Activated CD8-positive, alpha-beta memory T cell treated with anti-CD3 and anti-CD28 coated beads for 4 hours (primary cell): ENCODE measurements at places on chromosomes 13 and 19.

GRCh38 chr13:60016229-60016628 lies 147.5 kb downstream of the DIAPH3 start:
- no peak for DNase-seq

- DNase-seq, result no peak
These were observed 380.8 kb downstream of the LMO7 start for GRCh38 chr13:76016799-76017400.

DNA sequence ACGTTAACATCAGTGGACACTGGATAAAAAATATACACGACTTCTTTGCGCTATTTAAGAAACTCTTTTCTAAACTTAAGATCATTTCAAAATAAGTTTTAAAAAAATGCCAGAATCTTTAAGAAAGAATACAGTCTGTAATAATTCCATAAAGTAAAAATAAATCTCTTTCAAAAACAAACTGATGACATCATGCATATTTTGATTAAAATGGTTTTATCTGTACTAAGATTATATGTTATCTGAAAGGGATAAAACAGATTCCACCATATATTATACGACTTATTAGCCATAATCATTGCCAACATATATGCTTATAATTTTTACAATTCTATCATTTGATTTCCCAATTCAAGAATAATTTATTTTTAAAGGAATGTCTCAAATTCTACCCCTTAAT lies 15.3 kb upstream of the ELF1 start:
- no peak for DNase-seq

DNA sequence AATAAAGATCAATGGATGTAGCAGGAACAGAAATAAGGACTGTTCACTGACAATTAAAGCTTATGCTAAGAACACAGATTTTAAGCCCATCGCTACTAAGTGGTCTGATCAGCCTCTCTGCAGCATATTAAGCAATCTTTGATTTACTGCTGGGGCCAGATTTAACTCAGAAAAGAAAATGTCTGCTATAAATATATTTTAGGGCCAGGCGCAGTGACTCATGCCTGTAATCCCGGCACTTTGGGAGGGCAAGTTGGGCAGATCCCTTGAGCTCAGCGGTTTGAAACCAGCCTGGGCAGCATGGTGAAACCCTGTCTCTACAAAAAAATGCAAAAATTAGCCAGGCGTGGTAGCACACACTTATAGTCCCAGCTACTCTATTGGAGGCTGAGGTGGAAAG lies 43.0 kb downstream of the METTL21C start:
- DNase-seq, result no peak

GRCh38 chr13:26460648-26461047 lies 96.8 kb upstream of the WASF3 start:
- no peak for DNase-seq
